ENCODE measurements at places on chromosomes 2 and 18.

GRCh38 chr2:110099038-110099425 is 16.6 kb downstream of the MALL start:
- no peak for DNase-seq

DNA sequence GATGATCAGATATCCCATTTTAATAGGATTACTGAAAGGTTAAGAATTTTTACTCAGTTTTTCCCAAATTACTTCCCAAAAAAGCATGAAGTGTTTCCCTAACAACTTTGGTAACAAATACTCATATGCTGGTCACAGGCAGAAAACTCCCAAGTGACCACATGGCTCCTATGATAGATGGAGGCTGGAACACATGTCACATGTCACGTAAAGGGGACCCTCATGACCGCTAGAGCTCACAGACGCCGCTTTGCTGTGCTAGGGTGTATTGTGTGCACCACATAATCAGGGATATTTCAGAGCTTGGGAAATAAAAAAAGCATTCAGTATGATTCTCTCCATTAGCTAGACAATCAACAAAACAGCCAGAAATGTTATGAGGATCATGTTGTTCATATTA is 228.2 kb downstream of the TMEM163 start:
- DNase-seq: no peak

DNA sequence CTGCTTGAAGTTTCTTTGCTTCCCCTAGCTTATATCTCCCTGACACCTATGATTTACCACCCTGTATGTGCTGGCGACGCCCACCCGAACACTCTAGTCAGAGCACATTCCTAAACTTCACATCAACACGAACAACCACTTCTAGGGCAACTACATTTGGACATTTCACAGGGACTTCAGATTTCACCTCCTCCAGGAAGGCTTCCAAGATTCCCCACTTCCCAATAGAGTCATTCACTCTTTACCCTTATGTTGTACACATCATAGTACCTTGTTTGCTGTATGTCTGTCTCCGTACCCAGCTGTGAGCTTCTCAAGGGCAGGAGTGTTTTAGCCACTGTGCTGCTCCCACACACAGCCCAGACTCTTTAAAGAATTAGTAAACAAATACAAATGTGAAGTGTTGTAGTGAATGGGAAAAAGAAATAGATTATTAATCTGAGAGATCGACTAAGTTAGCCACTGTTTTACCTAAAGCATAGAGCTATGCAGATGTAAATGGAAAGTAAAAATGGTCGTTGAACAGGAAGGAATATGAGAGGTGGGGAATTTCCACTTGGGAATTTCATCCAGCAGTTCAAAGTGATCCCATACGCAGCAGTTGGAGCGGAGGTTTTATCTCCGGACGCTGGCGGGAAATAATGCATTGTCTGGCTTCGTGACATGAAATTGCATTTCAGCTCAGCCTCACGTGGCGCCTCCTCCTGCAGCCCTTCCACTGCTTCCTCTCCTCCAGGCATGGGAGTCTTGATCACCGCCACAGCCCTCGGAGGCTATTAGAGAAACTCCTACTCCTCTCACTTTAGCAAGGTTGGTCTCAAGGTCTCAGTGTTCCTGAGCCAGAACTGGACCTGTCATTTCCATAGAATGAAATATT is 233.4 kb upstream of the COPS8 start:
- no peak for DNase-seq

DNA sequence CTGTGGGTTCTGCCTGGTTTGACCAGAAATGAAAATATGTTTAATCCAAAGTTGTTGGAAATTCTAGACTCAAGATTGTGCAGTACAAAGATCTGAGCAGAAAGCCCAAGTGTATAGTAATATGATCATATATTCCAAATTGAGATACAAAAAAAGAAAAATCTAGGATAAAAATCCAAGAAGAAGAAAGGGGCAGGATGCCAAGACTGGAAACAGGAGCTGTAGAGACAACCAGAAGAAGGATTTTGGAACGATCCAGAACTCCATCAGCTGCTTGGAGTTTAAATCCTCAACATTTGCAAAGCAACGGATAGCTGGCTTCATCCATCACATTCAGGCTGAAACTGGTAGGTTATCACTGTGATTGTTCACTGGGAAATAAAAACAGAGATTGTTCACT is 333.6 kb upstream of the UBE2E3 start:
- DNase-seq: no peak

DNA sequence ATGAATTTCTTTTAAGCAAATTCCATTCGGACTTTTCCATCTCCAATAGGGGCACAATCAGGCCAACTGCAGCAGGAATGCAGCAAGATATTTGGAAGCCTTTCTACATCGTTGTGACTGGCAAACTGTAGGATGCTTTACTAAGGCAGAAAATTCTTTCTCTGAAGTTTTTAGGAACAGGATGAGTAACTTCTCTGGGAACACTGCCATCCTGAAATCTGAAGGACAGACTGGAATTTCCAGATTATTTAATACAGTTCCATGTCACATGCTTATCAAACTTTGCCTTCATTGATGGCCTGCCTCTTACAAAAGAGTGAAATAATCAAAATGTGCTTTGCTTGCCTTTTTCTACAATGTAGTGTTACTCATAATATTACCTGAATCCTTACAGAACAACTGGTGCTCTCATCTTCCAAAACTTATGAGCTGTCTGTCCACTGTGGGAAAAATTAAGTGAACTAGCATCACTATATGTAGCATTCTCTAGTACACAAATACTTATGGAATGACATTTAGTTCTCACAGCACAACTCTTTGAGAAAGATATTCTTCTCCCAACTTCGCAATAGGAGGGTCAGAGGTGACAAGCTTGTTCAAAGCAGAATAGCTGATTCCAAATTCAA is 32.0 kb upstream of the MAP2 start:
- no peak for DNase-seq

- no peak for DNase-seq
These were observed 42.5 kb upstream of the TMEM18 start for GRCh38 chr2:719734-720133.

DNA sequence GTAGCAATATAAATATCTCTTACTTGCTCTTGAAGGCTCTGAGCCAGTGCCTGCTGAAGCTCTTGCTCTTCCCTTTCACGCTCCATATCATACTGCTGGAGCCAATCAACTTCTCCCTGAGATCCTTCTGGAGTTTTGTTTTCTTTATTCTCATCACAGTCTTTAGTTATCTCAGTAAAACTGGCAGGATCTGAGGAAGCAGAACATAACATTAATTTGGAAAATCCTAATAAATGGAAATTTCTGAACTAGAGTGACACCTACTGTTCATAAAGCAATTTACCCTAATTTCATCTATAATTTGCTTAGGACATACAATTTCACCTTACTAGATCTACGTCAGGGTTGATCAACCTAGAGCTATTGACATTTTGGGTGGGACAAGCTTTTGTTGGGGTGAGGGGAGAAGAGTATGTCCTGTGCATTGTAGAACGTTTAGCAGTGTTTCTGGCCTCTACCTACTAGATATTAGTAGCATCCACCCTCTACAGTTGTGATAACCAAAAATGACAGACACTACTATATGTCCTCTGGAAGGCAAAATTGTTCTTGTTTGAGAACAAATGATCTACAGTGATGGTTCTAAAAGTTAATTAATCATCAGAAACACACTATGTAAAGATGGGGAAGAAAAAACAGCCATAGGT is 47.2 kb downstream of the VIL1 start:
- DNase-seq: no peak

DNA sequence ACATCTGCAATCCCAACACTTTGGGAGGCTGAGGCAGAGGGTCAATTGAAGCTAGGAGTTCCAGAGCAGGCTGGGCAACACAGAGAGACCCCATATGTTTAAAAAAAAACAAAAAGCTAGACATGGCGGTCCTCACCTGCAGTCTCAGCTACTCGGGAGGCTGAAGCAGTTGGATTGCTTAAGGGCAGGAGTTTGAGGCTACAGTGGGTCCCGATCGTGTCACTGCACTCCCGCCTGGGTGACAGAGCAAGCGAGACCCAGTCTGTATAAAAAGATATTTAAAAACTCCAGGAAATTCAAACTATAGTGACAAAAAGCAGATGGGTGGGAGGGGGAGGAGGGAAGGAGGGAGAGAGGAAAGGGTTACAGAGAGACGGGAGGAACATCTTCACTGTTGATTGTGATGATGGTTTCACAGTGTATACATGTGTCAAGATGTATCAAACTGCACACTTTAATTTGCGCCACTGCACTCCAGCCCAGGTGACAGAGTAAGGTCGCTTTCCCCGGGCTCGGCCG is 942 bp upstream of the ZNF236 start:
- DNase-seq: no peak

DNA sequence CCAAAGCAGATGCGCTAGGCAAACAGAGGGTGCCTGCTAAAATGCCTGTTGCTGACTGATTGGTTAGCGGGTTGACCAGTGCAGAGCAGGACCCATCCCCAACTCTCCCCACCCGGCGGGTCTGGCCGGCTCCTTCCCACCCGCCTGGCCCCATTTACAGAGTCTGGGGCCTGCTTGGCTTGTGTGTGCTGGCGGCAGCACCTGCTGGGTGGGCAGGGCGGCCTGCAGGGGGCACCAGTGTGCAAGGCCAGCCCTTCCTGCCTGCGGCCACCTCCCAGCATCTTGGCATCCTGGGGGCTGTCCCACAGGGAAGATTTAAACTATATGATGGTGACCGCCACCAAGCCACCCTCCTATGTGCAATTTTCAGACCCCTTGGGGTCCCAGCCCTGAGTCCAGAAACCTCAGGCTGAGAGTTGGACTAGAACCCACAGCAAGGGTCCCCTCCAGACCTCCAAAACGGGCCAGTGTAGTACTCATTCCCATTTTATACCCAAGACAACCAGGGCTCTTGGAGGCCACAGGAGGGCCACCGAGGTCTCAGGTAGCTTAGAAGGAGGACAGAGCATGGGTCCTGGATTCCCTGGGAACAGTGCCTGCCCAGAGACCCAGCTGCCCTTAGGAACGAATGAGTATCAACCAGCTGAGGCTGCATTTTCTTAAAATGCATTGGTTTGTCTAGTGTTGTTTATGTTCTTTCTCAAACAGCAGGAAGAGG is 173.6 kb downstream of the SMAD7 start:
- peak; percentile 28 for DNase-seq

DNA sequence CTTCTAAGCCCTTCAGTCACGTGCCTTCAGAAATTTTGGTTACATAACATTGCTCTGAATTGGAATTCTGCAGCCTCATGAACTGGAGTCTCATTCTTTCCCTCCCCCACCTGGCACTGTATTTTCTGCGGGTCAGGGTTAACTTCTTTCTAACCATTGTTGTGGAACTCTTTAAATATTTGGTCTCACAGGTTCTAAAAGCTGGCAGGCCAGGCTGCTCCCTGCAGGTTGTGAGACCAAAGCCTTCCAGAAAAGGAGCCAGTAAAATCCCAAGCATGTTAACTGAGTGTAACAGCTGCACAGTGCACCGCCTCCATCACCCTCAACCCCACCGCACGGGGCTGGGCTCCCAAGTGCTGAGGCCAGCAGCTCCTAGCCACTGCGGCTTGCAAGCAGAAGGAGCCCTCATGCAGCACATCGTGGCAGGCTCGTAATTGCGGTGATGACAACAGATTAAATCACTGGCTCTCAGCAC is 174.1 kb upstream of the ALPP start:
- DNase-seq: no peak

GRCh38 chr2:73972846-73973245 is 11.9 kb upstream of the TET3 start:
- no peak for DNase-seq

All from NCI-H1048 (cell line).